ENCODE measurements at places on chromosomes 1 and 21. TPM values are rescaled to one million over a fixed set of nuclear protein-coding genes. Genes with fewer than 3 reads are reported as not detected.

The CACNA1S gene
- total RNA-seq = 0.19 TPM

The FAM43B gene
- total RNA-seq = 3.9 TPM

DNA sequence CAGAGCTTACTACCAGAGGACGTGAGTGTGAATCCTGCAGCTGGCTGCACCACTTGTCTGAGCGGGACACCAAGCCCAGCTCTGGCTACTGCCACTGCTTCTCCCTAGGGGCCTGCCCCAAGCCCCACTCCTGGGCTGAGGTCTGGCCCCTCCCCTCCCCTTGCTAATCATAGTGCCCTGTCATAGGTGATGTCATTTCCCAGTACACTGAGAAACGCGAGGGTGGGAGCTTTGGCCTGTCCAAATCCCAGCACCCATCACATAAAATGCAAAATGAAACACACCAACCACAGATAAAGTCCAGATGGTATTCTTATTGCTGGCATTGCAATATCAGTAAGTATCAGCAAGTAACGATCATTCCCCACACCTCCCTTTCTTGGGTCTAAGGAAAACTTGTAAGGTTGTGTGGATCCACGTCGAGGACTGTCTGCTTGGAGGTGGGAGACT, 77.7 kb downstream of the TOMM20 start:
- no peak for DNase-seq

DNA sequence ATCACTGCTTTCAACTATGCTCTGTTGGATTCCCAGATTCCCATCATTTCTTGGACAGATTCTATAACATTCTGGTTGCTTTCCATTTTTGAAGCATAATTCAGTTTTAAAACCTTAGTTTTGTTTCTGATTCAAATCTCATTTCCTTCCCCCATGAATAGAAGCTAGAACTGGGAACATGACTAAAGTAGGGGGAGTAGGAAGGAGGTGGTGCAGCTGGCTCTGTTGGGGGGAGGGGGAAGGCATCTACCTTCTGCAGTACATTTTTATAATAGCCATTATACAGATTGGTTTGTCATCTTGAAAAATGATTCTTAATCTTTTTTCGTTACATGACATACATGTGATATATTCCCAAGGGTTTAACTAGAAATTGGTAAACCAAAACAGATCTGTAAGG, 48.1 kb downstream of the SMG7 start:
- DNase-seq = no peak

- no peak for DNase-seq
These were observed 171.4 kb downstream of the CAMTA1 start for GRCh38 chr1:6956488-6957159.

GRCh38 chr1:216653001-216653400, 70.2 kb downstream of the ESRRG start:
- DNase-seq = no peak

DNA sequence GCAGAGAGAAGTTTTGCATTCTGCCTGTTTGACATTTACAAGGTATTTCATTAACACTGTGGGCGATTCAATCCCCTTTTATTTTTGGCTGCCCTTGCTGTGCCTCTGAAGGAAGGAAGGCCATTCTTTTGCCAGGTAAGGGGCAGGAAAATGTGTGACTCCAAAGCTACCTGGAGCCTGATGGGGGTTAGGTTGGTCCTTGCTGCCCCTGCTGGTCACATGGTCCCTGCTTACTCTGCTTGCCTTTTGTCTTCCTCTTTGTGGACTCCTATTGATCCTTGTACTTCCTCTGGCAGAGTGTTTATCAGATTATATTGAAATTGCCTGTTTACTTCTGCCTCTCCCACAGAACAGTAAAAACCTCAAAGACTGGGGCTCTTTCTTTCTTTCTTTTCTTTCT, 65.7 kb downstream of the ST6GALNAC3 start:
- DNase-seq = no peak

DNA sequence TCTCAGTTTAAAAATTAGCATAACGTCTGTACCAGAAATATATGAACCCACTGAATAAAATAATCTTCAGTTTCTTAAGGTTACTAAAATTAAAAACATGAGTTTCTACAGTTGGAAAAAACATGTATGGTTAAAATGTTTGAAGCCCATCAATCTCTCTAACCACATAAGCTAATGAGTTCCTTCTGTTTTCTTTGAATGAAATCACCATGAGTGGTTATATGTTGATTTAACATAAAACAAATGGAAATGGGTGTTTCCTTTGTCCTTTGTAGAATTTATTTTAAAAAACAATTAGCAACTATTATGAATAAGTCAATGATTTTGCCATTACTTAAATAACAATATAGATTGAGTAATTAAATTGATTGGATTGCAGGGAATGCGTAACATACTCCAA, 3.0 kb upstream of the ADGRL2 start:
- DNase-seq = no peak

- DNase-seq = no peak
These were observed 17.3 kb downstream of the SLAMF1 start for GRCh38 chr1:160629286-160630210.

The TMEM50B gene
- 31.7 TPM for total RNA-seq
